Kidney capillary endothelial cell (primary cell): ENCODE measurements at places on chromosomes 5 and 9.

DNA sequence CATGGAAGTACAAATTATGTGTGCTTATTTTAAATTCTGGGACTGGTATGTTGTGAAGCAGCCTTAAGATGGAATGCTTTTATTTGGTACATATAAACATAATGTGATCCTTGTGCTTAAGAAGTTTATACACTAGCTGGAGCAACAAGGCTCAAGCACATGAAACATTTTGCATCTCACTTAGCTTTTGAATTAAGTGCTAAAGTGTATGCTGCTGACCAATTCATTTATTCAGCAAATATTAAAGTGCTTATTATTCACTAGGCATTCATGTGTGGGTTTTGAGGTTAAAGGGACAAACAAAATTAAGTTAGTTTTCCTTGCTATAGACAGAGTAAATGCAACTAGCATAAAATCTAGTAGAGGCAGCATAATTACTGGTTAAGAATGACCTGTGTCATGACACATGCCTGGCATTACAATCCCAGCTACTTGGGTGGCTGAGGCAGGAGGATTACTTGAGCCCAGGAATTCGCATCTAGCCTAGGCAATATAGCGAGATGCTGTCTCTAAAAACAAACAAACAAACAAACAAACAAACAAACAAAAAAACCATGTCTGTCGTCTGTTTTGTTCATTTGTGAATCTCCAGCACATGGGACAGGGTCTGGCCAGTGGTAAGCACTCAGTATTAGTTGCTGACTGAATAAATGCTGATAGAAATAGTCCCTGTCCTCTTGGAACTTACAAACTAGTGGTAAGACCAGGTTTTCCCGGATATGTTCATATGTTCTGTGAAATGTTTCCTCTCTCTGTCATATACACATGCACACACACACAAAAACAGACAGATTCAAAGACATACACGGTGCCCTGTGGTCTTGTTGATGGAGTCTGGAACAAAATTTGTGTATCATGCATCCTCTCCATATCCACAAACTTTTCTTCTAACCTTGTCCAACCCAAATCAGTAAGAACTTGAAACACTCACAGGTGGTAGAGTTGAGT lies 41.9 kb upstream of the TNFAIP8 start:
- DNase-seq: no peak

DNA sequence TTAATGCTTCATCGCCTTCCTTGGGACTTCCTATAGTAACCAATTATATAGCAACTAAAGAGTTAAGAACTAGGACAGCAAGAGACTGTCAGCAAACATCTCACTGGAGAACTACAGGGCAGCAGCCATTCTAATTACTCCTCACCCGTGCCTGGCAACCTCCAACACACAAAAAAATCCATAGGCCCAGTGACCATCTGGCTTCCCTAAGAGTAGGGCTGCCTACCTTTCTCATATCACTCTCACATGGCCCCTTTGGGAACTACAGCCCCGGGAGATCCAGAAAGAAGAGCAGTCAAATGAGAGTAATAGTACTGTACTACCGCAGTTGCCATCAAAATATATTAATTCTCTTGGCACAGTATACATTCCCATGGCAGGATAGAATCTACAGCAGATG lies 5.7 kb downstream of the DCAF10 start:
- DNase-seq: no peak

DNA sequence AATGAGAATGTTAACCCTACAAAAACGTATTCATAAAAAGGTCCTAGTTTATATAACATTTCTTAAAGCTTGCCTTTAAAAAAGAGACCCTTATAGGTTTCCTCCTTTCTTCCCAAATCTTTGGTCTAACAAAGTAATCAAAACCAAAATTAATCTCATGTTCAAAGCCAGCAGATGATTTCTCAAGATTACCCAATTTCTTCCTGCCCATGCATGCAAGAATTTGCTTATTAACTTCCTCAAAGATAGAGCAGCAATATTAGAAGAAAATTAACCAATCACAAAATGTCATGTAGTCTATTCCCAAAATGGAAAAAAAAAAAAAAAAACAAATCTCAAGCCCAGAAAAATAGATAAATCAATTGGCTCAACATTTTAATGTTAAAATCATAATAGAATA lies 114.9 kb downstream of the MLLT3 start:
- DNase-seq: no peak

GRCh38 chr9:88071331-88071730 lies 66.9 kb downstream of the SPATA31C2 start:
- DNase-seq: no peak

- no peak for DNase-seq
Measured at GRCh38 chr9:84701801-84702200, 32.3 kb downstream of the NTRK2 start.

DNA sequence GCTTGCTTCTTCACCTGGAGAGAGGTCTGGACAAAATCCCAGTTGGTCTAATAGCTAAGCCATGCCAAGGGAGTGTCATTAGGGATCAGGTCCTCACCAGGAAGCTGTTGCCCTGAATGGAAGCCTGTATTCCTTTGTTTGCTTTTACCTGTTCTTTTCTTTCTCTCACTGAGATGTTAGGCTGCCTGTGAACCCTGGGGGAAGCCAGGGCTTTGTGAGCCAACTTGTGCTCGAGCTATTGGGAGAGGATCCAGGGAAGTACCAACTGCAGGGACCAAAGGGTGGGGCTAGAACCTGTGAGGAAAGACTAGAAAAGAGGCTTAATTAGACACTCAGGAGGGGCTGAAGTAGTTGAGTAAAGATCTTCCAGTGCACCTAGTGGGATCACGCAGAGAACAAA lies 451.2 kb upstream of the TLE4 start:
- DNase-seq: no peak

DNA sequence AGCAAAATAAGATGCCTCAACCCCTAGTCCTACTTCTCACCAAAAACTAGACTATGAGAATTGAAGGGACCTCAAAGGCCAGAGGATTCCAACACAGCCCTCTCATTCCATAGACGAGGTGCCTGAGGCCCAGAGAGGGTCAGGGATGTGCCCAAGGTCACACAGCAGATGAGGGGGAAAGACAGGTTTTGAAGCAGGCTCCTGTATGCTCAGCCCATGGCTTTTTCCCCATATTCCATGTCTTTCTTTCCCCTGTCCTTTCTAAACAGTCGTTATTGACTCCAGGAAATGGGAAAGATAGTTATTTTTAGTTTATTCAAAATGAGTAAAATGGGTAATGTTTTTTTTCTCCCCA lies 61.2 kb upstream of the COL15A1 start:
- no peak for DNase-seq

- DNase-seq: no peak
Measured at GRCh38 chr5:147040856-147041255, 162.3 kb upstream of the PPP2R2B start.

GRCh38 chr9:86491468-86492266 lies 137.5 kb upstream of the TUT7 start:
- no peak for DNase-seq

- DNase-seq: peak; percentile 40
Measured at GRCh38 chr9:113654605-113655428, 191.3 kb downstream of the RGS3 start.

- DNase-seq: no peak
Measured at GRCh38 chr5:83590966-83591365, 119.4 kb downstream of the VCAN start.

- peak; percentile 39 for DNase-seq
Measured at GRCh38 chr5:36079200-36079781, 12.6 kb upstream of the UGT3A2 start.

DNA sequence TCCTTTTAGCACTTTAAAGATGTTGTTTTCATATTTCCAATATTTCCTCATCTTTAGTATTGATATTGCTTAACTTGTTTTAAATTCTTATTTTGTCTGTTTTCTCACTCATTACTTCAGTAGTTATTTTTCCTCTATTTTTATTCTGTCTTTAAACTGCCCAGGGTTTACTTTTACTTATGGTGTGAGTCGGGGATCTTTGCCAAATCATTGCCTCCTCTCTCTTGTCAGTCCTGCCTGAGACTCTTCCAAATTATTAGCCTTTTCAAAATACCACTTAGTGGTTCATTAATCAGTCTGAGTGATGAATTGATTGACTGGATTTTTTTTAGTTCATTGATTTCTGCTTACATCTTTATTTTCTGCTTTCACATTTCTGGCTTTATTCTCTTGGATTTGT lies 72.9 kb downstream of the SH3GL2 start:
- DNase-seq: no peak

- DNase-seq: no peak
Measured at GRCh38 chr9:8835291-8835690, 1035.7 kb upstream of the DMAC1 start.

- DNase-seq: no peak
Measured at GRCh38 chr5:143870871-143871632, 59.1 kb downstream of the HMHB1 start.

DNA sequence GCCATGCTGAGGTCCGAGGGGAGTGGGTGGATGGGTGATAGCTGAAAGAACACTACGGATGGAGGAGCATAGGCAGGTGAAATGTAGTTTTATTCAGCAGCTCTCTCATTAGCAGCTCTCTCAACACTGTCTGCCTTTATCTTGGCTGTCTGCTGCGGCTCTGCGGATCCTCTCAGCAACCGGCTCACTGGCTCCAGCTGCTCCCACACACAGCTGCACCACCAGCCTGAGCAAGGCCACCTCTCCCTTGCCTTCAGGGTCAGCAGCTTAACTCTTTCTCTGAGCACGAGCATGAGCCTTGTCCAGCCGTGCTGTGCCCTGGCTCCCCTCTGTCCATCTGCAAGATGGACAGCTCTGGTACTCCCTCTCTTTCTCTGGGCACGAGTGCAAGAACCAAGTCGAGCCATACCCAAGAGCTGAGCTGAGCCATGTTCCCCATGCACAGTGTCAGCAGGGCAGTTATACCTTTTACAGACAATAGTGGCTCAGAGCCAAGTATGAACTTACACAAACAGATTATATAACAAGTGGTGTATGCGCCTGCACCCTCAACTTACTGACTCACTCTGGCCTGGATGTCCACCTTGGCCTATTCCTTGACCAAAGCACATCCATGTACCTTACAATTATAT lies 108.5 kb downstream of the MACIR start:
- DNase-seq: no peak

GRCh38 chr5:36901856-36902255 lies 25.3 kb downstream of the NIPBL start:
- DNase-seq: no peak

DNA sequence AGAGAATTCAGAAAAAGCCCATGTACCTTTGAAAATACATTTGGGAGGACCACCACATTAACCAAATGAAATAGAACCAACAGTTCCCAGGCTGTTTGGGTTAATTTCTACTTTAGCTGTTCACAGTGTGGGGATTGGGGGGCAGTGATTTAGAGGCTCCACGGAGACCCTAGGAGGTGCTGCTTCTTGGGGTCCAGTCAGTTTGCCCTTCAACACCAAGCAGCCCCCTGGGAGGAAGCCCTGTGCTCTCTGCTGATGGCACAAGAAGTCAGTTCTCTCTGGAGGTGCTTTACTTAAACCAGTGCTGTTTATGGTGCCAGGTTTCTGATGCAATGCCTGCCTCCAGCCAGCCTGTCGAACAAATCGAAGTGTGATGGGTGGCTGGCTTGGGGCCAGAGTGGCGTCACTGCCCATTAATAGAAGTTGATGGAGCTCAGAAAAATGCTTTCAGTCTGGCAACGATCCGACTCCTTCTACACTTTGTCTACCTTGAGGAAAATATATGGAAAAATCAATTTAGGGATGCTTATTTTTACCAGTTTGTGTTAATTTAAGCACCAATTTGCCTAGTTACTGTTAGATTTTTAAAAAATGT lies 134.0 kb downstream of the SNX18 start:
- DNase-seq: no peak

DNA sequence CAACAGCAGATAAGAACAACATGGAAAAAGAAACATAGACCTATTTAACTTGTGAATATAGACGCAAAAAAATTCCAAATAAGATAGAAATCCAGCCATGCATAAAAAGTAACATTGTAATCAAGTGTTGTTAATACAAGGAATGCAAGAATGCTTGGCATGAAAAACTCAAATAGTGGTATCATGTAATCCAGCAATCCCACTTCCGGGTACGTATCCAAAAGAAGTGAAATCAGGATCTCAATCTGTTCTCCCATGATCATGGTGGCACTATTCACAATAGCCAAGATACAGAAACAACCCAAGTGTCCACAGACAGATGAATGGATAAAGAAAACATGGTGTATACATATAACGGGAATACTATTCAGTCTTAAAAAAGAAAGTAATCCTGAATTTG lies 437.4 kb downstream of the ARHGEF28 start:
- DNase-seq: no peak

DNA sequence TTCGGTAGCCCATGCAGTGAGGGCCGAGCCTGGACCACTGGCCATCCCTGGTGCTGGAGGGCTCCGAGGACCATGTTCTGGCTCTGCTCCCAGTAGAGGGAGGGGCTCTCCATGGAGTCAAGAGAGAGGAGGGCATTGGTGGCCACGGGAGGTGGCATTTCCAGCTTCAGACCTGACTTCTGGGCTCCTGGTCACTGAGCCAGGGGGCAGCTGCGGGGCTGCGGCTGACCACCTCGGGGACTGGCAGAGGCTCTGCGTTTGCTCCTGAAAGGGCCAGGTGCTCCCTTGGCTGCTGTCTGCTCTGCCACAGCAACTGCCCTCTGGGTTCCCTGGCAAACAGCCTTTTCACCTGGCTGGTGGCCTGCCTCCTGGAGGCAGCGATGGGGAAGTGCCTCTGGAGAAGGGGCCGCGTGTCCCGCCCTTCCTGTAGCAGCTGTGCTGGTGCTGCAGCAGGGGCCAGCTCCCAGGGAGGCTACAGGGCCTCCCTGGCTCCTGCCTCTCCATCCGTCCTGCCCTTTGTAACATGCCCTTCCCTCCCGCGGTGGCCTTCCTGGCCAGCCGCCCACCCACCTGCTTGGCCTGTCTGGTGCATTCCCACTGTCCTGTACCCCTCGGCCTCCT lies 144.6 kb downstream of the CACNA1B start:
- no peak for DNase-seq

DNA sequence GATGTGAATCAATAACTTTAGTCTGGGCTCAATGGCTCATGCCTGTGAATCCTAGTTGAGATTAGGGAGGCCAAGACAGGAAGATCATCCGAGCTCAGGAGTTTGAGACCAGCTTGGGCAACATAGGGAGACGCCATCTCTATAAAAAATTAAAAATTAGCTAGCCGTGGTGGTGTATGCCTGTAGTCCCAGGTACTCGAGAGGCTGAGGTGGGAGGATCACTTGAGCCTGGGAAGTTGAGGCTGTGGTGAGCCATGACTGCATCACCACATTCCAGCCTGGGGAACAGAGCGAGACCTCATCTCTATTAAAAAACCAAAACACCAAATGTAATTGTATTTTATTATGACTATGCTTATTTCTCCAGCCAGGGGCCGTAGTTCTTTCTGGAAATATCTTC lies 69.6 kb upstream of the NR5A1 start:
- no peak for DNase-seq

DNA sequence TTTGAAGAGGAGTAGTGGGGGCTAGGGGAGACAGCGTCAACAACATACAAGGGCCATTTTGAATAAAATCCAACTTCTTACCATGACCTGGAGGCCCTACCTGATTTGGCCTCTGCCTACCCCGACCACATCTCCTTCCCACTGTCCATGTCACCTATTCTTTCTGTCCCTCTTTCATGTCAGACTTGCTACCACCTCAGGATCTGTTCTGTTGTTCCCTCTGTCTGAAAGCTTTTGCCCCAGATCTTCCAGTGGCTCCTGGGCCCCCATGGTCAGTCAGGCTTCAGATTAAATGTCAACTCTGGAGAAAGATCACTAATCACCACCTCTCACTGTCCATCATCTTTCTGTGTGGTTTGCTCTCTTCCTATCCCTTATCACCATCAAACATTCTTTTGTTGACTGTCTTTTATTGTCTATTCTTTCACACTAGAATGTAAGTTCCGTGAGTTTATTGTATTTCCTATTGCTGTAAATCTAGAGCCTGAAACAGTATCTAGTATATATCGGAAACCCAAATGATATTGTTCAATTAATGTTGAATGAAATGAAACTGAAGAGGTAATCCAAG lies 31.2 kb upstream of the APC start:
- no peak for DNase-seq

- peak; percentile 36 for DNase-seq
Measured at GRCh38 chr5:76046741-76047140, 36.4 kb upstream of the SV2C start.
